ENCODE measurements at places on chromosomes 3 and 15.

DNA sequence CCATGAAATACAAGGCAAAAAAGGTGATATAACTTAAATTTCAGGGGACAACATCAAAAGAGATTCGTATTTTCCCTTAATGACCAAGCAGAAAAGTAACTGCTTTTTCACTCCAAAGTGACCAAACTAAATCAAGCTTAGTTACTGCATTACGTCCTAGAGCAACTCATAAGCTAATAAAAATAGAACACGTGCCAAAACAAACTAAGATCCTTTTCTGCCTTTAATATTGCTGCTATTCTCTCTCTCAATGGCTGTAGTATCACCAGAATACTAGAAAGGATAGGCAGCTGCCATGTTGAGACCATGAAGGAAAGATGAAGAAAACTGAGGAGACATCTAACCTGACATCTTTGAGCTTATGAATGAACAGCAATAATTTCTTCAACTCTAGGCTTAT, 43.3 kb downstream of the UBXN7 start:
- no peak for DNase-seq

DNA sequence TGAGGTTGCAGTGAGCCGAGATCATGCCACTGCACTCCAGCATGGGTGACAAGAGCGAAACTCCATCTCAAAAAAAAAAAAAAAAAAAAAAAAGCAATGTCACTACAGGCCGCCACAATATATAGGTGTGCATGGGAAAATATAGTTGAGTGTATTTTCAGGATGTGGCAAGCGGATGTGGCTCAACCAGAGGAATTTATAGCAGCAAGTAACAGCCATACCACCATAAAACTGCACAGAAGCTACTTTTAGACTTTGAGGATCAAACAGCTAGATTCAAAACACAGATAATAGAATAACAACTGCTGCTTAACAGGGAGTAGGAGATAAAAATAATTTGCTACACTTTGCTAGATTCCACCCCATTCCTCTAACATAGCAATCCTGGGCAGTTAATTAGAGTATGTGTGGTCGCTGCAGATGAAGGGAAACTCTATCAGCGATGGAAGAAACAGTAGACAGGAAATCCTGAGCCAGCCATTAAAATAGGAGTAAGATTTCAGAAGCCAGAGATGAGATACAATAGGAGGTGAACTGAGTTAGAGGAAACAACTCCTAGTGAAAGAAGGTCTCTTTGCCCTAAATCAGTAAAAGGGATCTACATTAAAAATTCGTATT, 318.7 kb upstream of the STT3B start:
- no peak for DNase-seq

DNA sequence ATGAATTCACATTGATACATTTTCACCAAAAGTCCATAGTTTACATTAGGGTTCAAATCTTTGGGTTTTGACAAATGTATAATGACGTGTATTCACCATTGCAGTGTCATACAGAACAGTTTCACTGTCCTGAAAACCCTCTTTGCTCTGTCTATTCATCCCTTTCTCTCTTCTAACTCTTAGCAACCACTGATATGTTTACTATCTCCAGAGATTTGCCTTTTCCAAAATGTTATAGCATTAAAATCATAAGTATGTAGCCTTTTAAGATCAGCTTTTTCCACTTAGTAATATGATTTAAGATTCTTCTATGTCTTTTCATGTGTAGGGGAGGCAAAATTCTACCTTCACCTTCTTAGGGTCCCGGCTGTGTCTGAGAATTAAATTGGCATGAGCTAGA, 203.8 kb downstream of the TPRG1 start:
- DNase-seq, result no peak

DNA sequence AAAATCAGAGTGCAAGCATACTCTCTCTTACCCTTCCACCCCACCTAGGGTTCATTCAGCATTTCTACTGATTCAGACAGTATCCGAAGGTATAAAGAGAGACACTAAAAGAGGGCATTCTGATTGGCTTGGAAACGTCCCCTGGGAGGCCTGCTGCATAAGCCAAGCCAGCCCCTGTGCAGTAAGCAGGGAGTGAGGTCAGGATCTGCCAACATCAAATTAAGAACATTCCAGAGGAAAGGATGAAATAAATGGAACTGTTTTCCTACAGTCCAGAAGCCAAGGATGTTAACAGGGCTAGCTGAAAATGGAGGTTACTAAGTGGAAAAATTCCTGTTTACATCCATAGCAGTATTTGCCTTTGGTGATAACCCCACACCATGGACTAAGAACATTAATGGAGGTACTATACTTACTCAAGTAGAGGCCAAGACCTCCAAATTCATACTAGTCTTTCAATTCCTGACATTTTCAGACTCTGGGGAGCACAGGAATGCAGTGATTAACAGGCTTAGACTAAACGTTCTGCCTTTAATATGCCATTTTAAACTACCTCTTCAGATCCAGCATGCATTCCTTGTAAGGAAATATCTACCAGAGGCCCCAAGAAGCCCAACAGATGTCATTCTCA, 34.5 kb downstream of the NPTN start:
- DNase-seq, result no peak

GRCh38 chr3:126464093-126464492, 11.6 kb downstream of the ZXDC start:
- no peak for DNase-seq

DNA sequence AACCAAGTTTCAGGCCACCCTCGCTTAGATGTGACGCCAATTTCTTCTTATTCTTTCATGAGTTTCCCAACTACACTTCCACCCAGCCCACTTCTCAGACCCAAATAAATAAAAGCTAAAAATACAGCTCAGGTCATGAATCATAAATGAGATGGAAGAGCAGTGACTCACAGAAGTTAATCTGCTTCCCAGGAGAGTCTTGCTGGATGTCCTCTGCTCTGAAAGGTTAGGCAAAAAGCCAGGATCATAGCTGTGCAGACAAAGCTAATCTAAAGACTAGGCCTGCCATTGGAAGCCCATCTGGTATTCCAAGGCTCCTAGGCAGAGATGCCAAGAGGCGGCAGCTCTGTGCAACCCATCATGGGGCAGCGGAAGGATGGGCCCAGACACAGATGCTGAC, 24.1 kb downstream of the SHC4 start:
- DNase-seq, result no peak

DNA sequence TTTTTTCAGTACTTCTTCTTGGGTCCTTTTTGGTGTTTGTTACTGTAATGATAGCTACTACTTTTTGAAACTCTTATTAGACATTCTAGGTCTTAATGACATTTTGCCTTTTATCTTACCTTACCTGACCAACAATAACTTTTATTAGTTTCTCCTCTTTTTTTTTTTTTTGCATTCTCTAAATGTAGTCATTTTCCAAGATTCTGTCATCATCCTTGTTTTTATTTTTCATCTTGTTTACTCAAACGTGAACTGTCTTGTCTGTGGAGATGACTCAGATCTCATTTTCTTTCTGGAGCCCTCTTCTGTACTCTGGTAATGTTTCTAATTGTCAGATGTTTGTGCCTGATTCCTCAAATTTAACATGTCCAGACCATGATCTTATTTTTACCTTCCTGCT, 2.9 kb downstream of the ABHD5 start:
- no peak for DNase-seq

DNA sequence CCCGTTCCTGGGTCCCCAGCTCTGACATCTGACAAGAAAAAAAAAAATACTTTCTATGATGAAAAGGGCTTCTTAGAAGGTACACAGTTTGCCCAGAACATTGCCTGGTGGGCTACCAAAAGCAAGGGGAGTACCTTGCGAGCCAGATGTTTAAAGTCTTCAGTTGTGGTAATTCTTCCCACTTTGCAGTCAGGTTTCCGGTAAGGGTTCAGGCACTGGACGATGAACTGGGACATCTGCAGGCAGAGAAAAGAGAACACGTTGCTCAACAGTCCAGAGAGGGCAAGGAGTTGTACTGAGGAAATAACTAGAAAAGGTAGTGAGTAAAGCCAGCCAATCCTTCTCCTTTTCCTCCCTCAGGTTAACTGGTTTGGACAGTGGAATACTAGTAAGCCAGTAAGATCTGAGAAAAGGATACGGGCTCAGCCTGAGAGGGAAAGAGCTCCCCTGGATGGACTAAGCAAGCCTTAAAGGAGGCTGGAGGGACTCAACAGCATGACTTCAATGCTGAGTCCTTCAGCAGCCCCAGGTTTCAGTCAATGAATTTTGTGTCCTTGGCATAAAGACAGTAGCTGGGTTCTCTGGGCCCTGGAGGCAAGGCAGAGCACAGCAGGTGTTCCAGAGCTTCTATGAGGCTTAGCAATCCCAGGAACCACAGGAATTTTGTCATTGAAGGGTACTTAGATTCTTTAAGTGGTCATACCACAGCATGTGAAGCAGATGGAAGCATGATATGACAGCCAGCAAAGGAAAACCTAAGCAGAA, 38.2 kb downstream of the NBEAL2 start:
- no peak for DNase-seq

DNA sequence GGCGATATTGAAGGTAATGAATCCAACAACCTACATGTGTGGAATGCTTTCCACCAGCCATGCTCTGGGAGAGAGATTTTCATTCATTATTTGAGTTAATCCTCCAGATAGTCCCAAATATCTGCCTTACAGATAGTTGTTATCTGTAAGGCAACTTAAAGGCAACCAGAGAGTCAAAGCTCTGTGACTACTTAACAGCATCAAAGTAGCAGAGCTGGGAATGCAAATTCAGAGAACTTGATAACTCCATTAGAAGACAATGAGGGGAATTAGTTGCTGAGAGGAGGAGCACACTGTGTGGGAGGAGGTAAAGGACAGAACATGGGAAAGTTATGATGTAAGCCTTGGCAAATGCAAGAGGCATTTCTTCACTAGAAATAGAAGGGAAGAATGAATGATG, 10.5 kb upstream of the CRBN start:
- no peak for DNase-seq

- no peak for DNase-seq
Measured at GRCh38 chr15:100134586-100134985, 207.2 kb downstream of the ADAMTS17 start.

DNA sequence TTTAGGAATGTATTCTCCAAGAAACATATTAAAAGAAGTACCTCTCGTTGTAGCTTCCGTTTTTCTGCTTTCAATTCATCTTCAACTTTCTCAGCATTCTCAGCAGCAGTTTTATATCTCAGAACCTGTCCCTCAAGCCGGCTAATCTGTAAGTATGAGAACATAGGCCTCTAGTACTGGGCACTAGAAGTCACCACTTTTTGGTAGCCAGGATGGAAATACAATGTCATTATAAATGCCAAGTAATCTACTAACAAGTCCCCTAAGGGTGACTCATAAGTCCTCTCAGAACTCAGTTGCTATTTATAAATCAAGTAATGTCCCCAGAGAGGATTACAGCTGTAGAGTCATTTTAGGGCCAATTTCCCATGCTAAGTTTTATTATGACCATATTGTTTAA, 61.1 kb downstream of the MLH1 start:
- no peak for DNase-seq

GRCh38 chr3:69738315-69738714, 949 bp upstream of the MITF start:
- DNase-seq, result no peak

DNA sequence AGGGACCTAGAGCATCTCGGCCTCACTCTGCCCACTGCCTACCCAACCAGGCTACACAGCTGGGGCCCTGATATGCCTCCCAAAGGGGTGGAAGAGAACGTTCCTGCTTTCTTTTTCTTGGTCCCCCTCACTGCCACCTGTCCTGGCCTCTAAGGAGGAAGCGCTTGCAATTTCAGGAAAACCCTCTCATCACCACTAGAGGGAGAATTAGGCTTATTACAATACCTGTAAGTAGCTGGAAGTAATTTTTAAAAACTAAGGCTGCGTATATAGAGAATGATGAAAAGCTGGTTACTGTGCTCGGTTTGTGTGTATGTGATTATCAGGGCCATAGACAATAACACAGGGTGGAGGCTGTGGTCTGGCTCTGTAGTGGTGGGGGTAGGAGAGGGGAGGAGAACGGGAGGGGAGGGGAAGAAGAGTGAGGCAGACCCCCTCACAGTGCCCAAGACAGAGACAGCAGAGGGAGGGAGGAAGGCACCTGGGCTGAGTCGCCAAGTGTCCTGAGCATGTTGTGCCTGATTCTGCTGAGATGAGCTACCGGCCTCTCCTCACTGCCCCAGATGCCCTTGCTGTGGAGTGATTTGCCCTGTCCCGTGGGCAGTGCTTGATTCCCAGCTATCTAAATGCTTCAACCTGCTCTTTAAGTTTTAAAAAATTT, 3.3 kb downstream of the GABRG3 start:
- no peak for DNase-seq

- DNase-seq, result no peak
Measured at GRCh38 chr15:38320866-38321265, 68.2 kb downstream of the SPRED1 start.

GRCh38 chr3:196736670-196737374, 2.8 kb upstream of the PAK2 start:
- no peak for DNase-seq

GRCh38 chr3:195208183-195208582, 62.8 kb downstream of the XXYLT1 start:
- peak; percentile 29 for DNase-seq

- DNase-seq, result no peak
Measured at GRCh38 chr3:14039149-14039548, 85.5 kb downstream of the CHCHD4 start.

- no peak for DNase-seq
Measured at GRCh38 chr3:154782151-154782550, 298.0 kb upstream of the MME start.

All from upper lobe of right lung (tissue), 1 donor.